HFFc6 (cell line): ENCODE measurements at places on chromosomes 7 and 10.

DNA sequence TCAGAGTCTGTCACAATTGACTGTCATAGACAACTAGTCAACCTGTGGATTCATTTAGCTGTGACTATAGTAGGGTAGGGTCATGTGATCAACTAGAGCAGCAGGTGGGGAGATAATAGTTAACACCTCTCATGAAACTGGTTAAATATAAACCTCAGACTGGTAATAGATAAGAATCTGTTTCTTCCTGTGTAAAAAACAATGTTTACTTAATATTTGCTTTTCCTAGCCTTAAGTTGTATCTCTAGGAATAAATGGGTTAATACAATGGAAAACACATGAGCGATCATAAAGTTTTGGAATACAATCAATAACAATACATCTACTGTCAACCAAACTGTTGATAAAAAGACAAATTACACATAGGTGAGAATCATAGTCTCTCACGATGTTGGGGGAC lies 43.4 kb upstream of the ITGB8 start:
- no peak for DNase-seq

DNA sequence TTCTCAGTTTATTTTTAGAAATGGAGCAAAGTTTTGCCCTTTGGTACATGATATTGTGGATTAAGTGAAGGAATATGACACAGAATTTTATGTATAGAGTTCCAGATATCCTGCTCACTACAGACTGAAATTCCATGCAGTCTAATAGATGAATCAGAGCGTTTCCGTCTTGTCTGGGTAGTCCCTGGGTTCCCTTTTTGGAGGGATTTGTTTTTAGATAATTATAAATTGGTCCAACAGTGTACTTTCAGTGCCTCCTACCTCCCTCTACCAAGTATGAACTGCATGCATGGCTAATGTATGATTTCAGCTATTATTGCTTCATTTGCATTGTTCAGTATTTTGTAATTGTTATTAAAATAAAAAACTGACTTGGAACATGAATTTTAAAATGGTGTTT lies 74.4 kb downstream of the SEPTIN7 start:
- peak; percentile 13 for DNase-seq

GRCh38 chr10:44355630-44356029 lies 29.3 kb downstream of the CXCL12 start:
- no peak for DNase-seq

- DNase-seq = no peak
Observed at GRCh38 chr10:124289851-124290795, 128.6 kb downstream of the OAT start.

- DNase-seq = no peak
Observed at GRCh38 chr7:70634610-70635068, 497.3 kb upstream of the GALNT17 start.

DNA sequence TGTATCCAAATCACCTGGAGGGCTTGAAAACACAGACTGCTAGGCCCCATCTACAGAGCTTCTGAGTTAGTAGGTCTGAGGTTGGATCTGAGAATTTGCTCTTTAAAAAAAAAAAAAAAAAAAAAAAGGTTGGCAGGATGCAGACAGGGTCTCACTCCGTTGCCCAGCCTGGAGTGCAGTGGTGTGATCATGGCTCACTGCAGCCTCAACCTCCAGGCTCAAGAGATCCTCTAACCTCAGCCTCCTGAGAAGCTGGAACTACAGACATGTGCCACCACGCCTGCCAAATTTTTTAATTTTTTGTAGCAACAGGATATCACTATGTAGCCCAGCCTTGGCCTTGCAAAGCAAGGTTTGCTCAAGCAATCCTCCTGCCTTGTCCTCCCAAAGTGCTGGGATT lies 8.0 kb downstream of the GDI2 start:
- no peak for DNase-seq

GRCh38 chr10:122251459-122252255 lies 19.4 kb upstream of the BTBD16 start:
- no peak for DNase-seq

DNA sequence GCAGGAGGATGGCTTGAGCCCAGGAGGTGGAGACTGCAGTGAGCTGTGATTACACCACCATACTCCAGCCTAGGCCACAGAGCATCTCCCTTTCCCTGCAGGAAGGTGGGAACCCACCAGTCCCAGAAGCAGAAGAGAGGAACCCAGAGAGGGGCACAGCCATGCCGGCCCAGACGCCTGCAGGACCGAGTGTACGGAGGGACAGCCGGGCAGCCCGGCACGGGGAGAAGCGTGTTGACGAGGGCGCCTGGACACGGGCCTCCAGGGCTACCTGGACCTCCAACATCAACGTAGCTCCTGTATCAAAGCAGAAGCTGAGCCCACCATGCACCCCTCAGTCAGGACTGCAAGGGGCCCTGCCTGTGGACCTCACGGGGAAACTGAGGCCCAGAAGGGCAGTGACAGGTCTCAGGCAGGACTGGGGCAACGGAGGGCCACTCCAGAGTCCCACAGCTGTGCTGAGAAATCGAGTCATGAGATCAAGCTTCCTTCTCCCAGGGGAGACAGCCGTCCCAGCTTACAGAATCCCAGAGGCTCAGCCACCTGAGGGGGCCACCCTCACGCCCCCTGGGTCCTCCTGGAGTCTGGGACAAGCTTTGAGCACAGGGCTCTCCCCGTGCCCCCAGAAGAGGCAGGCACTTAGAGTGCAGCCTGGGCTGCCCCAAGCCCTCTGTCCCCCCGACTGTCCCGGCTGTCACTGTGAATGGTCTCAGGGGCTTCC lies 43.1 kb downstream of the TNRC18 start:
- no peak for DNase-seq

- no peak for DNase-seq
Observed at GRCh38 chr7:70463352-70463938, 668.5 kb upstream of the GALNT17 start.

GRCh38 chr7:156920076-156920475 lies 27.1 kb upstream of the LMBR1 start:
- no peak for DNase-seq

- DNase-seq = peak; percentile 7
Observed at GRCh38 chr10:52703898-52704297, 68.7 kb downstream of the MBL2 start.

- no peak for DNase-seq
Observed at GRCh38 chr10:11810973-11811372, 12.2 kb upstream of the PROSER2 start.

DNA sequence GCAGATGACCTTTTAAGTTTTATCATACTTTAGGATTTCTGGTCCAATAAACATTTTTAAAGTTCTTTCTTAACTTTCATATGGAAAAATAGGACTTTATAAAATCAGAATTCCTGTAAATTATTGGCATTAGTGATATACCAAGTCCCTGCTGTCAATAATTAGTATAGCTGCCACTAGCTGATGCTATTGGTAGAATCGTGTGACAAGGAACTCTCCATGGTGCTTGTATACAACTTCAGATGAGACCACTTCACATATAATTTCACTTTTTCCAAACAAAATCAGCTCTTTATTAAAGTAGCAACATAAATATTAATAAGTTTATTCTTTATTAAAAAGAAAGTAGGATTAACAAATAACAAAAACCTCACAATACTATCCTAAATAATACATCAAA lies 49.9 kb downstream of the ZNF800 start:
- DNase-seq = no peak

GRCh38 chr10:77420947-77421523 lies 216.6 kb downstream of the KCNMA1 start:
- DNase-seq = no peak

DNA sequence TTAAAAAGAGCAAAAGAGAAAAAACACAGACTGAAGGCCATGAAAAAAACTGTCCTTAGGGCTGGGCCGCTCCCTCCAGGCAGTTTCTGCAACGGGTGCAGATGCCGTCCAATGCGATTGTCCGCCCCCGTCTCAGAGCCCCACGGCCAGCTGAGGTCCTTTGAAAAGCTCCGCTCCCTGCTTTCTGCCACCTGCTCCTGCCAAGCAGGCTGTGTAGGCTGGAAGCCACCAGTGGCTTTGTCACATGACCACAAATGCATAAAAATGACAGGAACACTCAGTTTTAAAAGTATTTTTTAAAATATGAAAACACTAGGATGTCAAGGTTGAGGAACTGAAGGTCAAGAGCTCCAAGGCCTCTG lies 71.7 kb downstream of the AMZ1 start:
- no peak for DNase-seq

DNA sequence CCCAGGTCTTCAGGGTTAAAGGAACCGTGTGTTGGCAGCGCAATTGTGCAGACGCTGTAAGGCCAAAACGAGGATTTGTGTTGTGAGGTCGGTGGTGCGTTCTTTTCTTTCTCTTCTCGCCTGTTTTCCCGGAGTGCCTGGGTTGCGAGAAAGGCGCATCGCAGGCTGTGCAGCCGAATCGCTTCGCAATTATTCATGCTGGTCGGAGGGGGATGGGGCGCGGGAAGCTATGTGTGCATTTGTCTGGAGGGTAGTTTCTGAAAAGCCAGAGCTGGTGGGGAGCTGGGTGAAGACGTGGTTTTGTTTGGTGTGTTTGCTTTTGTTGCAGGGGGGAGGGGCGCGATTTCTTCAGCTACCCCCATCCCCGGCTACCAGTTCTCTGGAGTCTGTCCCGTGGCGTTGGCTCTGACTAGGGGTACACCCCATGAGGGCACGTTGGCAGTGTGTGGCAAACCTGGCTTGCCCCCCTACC lies 2.1 kb downstream of the MXI1 start:
- peak; percentile 54 for DNase-seq
